ENCODE measurements at places on chromosomes 12 and 14.

GRCh38 chr14:68340262-68340661 lies 452.6 kb downstream of the ZFP36L1 start:
- DNase-seq = no peak

GRCh38 chr12:102902093-102902492 lies 15.0 kb downstream of the PAH start:
- no peak for DNase-seq

GRCh38 chr12:86608638-86609037 lies 352.4 kb upstream of the MGAT4C start:
- no peak for DNase-seq

- DNase-seq = no peak
These were observed 1.2 kb downstream of the LPCAT3 start for GRCh38 chr12:7016958-7017571.

- no peak for DNase-seq
These were observed 810 bp downstream of the AACS start for GRCh38 chr12:125065919-125066570.

- DNase-seq = no peak
These were observed 12.3 kb upstream of the LMO3 start for GRCh38 chr12:16618256-16618655.

Data from AG09309 (cell line).